ENCODE measurements at places on chromosomes 2 and 18.
A peak's percentile ranks its signal among the peaks of the same experiment; 100 is the strongest.

DNA sequence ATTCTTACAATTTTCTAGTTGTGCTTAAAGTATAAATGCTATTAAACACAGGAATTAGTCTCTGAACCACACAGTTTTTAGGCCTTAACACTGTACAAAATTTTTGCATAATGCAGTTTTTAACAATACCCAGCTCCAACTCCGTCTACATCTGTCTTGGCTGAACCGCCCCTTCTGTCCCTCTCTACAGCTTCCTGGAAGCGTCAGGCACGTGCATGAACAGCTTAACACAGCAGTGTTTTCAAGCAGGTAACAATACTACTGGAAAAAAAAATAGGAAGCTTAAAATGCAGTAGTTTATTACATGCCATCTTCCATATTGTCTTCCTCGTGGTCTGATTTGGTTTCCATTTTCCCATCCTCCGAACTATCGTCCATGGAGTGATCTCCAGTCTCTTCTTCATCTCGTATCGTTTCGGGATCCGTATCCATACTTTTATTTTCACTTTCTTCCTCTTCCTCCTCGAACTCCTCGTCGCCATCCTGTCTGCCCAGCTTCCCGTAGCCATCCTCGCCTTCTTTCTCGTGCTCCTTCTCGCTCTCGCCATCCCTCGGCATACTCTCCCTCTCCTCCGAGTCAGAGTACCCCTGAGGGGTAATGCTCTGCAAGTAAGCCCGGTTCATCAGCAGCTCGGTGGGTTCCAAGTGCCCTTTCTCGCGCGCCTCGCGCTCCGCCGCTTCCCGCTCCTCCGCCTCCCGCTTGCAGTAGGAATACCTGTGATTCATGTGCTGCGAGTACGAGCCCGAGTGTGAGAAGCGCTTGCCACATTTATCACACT, 130.6 kb downstream of the ZEB2 start:
- DNase-seq = no peak

DNA sequence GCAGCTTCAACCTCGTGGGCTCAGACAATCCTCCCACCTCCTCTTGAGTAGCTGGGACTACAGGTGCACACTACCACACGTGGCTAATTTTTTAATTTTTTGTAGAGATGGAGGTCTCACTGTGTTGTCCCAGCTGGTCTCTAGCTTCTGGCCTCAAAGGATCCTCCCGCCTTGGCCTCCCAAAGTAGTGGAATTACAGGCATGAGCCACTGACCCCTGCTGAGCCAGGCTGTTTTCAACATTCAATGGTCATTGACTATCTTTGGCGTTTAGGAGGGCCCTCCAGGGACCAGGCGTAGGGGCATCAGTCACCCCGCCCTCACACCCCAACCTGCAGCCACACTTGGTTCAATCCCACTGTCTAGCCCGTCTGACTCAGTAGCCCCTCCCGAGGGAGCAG, 5.2 kb downstream of the MZT2B start:
- no peak for DNase-seq

DNA sequence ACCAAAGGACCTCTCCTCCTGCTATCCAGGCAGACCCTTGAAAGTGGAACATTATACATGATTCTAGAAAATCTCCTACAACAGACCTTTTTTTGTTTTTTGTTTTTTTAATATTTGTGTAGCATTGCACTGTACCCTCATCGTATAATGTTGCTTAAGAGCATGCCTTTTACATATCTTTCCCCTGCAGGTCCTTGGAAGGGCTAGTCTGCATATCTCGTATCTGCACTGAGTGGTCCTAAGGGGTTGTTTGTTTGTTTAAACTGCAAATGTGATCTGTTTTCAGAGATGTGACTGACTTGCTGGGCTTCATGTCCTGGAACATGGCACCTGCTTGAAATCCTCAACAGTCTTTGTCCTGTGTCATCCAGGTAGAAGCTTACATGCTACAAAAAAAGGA, 204.1 kb downstream of the FAM210A start:
- DNase-seq = no peak

- peak; percentile 23 for DNase-seq
These were observed 41.4 kb downstream of the FMNL2 start for GRCh38 chr2:152376385-152376784.

DNA sequence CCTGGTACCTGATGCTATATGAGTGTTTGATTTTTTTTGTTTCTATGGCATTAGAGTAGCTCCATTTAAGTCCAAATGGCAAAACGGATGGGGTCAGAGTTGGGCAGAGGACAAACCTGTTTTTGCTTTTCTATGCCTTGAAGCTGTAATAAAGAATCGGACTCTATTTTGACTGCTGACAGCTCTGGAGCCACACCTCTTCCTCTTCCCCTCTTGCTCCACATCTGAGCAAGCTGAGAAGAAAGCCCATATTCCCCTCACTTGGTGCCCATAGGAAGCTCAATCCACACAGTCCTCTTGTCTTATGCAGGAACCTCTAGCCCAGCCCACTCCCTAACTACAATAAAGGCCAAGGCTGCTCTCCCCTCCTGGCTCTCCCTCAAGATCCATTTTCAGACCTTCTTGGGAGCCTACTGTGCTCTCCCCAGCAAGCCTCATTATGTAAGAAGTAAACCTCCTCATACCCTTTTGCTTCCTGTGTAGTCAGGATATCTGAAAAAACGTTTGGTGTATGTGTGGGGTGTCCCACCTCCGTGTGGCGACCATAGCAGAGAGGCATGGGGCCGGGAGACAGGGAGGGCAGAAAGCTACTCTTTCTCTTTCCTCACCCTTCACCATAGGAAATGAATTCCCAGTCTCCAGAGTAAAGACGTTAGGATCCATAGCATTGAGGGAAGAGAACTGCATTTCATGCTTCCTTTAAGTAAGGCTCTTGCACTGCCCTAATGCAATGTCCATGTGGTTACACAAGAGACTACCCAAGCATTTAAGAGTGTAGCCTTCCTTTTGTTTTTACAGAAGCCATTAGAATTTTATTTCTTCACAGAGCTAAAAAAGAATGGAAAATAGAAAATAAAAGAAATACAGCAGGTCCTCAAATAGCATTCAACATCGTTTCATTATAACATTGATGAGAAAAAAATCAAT, 41.9 kb upstream of the RAPGEF4 start:
- DNase-seq = no peak

DNA sequence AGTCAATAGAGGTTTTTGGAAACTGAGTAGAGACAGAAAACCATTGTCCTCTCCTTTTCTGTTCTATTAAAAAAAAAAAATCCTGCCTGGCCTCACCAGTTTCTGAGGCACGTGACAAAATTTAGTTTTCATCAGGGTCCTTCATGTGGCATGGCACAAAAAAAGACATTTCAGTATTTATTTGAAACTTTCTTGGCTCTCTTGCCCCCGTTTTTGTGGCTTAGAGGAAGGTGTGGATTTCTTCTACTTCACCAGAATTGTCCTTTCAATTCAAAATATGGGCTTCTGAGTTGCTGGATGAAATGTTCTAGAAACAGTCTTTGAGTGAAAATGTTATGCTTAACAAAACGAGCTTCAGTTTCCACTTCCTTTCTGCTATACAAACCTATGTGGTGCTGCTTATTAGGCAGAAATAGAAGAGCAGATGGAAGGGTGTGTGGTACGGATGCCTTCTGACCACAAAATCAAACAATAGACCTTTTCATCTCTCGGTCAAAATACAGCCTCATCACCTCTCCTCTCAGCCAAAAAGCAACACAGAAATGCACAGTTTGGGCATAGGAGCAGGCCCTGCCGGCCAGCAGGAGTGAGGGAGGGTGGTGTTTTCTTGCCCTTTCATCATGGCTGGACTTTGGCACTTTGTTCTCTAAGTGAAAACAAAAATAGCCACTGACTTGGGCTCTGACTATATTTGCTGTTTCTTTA, 89.2 kb downstream of the SH3RF3 start:
- DNase-seq = no peak

GRCh38 chr18:44841752-44842587, 161.3 kb downstream of the SETBP1 start:
- DNase-seq = no peak

DNA sequence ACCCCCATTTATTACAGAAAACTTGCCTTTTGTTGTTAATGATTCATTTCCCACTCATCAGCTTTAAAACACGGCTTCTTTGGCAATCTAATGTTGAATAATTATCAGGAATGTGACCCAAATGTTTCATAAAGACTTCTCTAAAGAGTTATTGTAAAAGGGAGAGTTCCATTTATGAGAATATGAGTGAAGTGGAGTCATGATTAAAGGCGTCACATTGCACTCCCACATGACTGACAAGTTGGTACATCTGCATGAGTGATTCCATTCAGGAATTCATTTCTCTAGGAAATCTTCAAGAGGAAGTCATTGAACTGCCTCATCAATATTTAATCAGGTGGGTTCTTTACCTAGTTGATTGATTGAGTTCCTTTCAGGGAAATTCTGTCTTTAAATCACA, 184.8 kb downstream of the LNPK start:
- no peak for DNase-seq

- DNase-seq = no peak
These were observed 463.2 kb upstream of the CDH7 start for GRCh38 chr18:65287652-65288051.

GRCh38 chr2:48316753-48317750, 212.9 kb upstream of the STON1 start:
- DNase-seq = no peak

DNA sequence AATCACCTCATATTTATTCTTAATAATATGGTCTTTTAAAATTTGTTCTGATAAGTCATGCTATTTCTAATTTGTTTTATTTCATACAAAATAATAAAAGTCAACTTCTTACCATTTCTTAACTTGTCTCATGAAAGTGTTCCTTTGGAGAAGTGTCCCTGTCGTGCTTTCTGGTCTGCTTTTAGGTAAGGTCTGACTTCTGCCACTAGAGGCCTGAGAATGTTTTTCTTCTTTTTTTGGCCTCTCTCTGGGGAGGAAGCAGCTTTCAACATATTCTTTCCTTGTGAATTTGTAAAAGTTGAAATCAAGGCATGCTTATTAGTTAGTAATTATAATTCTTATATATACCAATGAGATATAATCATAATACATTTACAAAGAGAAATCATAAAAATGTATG, 39.4 kb downstream of the MAP2 start:
- no peak for DNase-seq

DNA sequence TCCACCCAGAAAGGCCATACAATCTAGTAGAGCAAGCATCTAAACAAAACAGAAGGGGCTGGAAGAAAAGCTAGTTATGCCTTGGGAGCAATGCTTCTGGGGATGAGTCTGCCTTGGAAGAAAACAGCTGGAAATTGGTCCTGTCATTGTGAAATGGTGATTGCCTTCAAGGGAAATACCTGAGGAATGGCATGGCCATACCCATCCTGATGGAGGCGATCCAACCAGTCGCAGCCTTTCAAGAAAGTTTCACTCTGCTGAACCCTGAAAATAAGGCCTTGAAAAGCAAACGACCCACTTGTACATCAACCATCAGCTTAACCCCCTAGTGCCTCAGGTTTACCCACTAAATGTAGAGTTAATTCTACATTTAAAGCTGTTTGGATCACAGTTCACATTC, 72.6 kb upstream of the PID1 start:
- no peak for DNase-seq

DNA sequence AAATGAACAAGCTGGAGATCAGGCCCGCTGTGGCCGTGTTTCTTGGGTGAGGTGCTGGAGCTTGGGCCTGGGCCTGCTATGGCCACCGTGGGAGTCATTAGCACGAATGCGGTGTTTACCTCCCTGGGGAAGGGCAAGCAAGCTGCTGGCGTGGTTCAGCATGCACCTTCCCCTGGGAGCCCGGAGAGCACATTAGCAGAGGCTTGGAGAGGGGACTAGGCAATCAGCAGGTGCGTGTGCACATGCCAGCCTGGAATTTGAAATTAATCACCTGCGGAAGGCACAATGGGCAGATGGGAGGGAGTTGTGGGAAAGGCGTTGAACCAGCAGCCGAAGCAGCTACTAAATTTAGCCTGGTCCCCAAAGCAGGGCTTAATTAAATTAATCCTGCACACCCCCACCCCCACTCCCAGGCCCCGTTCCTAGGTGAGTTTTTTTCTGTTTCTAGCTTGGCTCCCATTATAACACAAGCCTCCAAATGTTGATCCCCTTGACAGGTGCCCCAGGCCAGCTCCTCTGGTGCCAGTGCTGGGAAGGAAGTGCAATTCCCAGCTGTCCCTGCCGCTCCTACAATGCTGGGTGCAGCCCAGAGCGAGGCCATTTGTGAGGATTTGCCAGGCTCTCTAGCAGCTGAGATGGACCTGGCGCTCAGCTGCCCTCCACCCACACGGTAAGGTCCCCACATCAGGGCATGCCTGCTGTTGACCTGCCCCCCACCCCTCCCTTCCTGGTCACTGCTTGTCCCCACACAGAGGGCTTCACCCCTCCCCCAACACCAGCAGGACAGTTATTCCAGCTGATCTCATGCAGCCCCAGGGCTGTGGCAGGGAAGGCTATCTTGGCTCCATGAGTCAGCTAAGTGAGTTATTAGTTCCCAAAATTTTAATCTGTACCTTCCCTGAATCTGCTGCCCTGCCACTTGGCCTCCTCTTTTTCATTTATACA, 115.0 kb downstream of the ZBTB7C start:
- no peak for DNase-seq

- DNase-seq = no peak
These were observed 42.3 kb downstream of the AAK1 start for GRCh38 chr2:69601179-69601612.

GRCh38 chr2:24831221-24832072, 38.2 kb downstream of the CENPO start:
- no peak for DNase-seq

DNA sequence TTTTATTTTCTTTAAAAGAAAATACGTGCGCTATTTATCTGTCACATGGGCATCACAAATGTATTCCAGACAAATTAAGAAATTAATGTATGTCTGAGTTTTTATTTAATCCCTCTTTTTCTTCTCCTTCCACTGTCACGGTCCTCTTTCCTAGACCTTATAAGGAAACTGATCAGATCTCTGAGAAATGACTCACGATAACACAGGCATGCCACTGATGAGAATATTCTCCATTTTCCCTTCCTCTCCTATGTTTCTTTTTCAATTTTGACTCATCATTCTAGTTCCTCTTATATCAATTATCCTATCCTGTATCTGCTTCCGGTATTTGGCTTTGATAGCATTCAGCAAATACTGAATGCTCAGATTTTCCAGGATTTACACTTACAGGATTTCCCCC, 121.8 kb downstream of the DSC3 start:
- no peak for DNase-seq

DNA sequence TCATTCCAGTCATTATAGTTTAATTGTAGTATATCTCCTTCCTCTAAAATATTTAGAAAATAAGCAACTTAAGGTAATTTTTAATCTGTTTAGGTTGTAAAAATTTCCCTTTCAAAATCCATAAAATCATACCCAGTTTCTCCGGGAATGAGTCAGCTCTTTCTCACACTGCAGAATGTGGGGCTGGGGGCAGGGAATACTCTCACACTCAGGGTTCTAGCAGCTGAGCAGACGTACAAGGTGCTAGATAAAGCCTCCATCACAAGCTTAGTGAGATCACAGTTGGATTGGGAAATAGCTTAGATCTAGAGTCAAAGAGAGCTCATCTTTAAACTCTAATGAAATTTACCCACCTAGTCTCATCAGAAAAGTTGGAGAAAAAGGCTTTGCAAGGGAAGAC, 79.9 kb upstream of the FAM237A start:
- DNase-seq = no peak

DNA sequence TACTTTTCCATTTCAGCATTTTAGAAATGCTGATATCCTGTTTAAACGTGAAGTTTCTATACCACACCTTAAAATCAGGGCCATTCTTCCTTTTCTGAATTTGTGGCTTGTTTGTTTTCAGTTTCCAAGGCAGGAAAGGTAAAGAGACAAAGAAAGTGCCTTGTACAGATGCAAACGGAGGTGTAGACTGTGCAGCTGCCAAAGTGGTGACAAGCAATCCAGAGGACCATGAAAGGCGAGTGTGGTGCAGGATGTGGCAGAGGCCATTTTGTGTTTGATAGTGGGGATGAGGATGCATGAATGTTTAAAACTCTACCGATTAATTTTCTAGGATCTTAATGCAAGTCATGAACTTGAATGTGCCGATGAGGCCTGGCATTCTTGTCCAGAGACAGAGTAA, 733 bp downstream of the C2orf74 start:
- no peak for DNase-seq
